ENCODE measurements at places on chromosomes 16 and 17. TPM values are rescaled to one million over a fixed set of nuclear protein-coding genes. Genes with fewer than 3 reads are reported as not detected.

- no peak for DNase-seq
Measured at GRCh38 chr16:24652803-24653202, 76.6 kb upstream of the TNRC6A start.

The DDX52 gene
- 13.1 TPM for polyA plus RNA-seq

DNA sequence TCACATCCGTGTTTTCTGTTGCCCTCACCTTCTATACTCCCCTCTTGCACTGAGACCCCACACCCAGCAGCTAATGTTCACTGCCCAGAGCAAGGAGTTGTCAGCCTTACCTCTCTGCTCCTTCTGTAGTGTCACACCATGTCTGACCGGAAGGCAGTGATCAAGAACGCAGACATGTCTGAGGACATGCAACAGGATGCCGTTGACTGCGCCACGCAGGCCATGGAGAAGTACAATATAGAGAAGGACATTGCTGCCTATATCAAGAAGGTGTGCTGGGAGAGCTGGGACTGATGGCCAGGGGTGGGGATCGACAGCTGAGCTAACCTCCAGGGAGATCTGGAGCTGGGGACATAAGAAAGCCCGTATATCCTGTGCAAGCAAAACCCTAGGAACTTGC is 3.7 kb downstream of the DYNLL2 start:
- no peak for DNase-seq

DNA sequence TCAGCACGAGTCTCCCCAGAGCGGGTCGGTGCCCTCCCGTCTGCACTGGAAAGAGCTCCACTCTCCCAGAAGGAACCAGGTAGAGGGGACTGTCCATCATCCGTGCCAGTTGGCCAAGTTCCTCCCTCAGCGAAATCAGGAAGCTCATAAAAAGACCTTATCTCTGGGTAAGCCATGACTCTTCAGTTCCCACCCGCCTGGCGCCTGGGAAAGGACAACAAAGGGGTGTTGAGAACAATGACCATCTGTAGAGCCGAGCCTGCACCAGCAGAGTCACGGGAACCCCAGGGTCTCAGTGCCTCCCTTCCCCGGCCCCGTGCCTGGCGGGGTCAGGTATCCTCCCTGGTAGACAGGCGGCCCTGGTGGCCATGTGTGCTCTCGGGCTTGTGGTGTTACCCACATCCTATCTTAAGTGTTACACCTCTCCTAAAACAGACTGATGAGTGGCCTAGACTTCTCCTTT is 190.7 kb downstream of the AXIN2 start:
- no peak for DNase-seq

DNA sequence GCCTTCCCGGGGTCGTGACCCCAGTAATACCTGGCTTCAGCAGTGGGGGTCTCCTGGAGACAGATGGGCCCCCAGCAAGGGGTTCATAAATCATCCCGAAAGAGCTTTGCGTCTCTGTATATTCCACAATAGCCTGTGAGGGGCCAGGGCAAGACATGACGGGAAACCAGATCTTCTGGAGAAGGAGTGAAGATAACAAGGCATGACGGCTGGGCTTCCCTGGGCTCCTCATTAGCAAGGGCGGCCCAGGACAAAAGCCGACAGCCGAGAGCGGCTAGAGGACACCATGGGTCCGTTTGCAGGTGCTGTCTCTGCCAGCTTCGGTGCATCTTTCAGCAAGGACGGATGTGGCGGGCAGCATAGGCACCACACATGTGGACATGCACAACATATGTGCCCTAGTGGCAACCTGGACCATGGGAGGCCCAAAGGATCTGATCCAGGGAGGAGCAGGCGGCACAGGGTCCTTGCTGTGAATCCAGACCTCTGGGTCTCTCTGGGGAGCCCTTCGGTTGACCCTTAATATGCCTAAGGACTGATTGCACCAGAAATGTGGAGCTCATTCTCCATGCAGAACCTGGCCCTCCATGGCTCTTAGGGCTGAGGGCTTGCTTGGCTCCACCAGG is 136.9 kb upstream of the FOXF1 start:
- DNase-seq = no peak

All from naive thymus-derived CD8-positive, alpha-beta T cell (primary cell).